Activated CD4-positive, alpha-beta T cell treated with anti-CD3 and anti-CD28 coated beads, Interleukin-2, amount 50 U/mL, for 16 hours (primary cell): ENCODE measurements at places on chromosomes 7 and 10.

GRCh38 chr7:5276611-5277010, 6.1 kb upstream of the SLC29A4 start:
- no peak for DNase-seq

- no peak for DNase-seq
Observed at GRCh38 chr10:122475591-122476332, 14.4 kb downstream of the HTRA1 start.

GRCh38 chr7:135147899-135148721, at the start of gene TMEM140:
TSS of gene TMEM140 (plus strand) at chr7:135148072. CDS start at chr7:135164442, 16,370 bp downstream.
- DNase-seq, result peak; percentile 82

DNA sequence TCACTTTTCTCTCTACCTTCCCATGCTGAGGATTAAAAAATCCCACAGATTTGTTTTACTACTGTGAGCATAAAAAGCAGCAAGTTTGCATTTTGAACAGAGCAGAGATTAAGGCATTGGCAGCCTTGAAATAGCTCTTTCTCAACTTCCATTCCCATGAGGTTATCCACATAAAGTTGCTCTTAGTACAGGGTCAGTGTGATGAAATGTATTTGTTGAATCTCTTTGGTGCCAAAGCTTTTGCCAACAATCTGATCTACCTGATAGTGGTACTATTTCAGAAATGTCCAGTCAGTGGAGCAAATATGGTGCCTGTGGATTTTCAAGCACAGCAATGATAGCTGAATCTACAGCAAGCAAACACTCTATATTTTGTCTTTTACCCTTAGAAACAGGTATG, 254.8 kb downstream of the INHBA start:
- no peak for DNase-seq

DNA sequence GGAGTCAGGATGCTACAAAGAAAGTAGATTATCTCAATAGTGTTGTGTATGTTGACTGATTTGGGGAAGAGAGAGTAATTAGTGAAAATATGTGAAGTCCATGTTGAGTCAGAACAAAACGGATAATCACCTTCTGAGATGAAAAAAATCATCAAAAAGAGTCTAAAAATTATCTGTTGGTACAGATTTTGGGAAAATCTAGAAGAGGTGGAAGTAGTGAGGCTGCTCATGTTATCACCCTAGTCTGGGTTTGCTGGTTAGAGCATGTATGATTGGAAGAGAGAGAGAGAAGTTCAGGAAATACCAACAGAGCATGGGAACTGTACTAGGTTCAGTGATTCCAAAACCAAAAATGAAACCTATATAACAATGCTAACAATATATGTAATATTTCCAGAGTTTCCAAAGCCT, 12.3 kb downstream of the RPA3 start:
- peak; percentile 14 for DNase-seq

DNA sequence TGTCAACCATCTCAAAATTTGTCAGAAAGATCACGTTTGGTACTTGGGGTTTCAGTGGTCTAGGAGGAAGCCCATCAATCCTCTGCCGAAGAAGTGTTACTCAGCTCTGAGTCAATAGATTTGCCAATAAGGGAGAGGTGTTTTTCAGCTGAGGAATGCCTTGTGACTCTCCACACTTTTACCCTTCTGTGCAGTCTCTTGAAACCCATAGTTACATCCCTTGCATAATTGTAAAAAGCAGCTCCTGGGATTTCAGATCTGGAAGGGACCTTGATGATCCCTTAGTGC, 47.5 kb downstream of the INSYN2A start:
- peak; percentile 20 for DNase-seq

GRCh38 chr7:81244224-81244623, 325.4 kb upstream of the SEMA3C start:
- DNase-seq, result no peak
